Stimulated activated CD8-positive, alpha-beta memory T cell treated with anti-CD3 and anti-CD28 coated beads, Interleukin-2, amount 100 ng/mL, for 1 hour (primary cell): ENCODE measurements at places on chromosomes 11 and 22.

DNA sequence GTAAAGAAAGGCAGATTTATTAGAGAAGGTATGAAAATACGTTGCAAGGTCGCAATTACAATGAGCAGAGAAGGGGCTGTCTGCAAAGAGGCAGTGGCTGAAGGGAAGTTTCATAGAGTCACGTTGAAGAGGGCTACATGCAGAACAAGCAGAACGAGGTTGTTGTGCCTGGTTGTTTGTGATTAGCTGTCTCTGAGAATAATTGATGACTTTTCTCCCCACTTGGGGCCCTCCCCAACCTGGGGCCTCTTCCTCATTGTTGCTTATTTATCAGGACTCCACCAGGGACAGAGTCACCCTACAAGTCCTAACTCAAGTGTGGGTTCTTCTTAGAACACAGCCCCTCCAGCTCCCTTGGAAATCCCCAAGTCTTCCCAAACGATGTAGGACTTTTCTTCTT lies 29.1 kb downstream of the CSF2RB start:
- no peak for DNase-seq

GRCh38 chr11:94574193-94574961 lies 7.2 kb downstream of the PIWIL4 start:
- DNase-seq: no peak

DNA sequence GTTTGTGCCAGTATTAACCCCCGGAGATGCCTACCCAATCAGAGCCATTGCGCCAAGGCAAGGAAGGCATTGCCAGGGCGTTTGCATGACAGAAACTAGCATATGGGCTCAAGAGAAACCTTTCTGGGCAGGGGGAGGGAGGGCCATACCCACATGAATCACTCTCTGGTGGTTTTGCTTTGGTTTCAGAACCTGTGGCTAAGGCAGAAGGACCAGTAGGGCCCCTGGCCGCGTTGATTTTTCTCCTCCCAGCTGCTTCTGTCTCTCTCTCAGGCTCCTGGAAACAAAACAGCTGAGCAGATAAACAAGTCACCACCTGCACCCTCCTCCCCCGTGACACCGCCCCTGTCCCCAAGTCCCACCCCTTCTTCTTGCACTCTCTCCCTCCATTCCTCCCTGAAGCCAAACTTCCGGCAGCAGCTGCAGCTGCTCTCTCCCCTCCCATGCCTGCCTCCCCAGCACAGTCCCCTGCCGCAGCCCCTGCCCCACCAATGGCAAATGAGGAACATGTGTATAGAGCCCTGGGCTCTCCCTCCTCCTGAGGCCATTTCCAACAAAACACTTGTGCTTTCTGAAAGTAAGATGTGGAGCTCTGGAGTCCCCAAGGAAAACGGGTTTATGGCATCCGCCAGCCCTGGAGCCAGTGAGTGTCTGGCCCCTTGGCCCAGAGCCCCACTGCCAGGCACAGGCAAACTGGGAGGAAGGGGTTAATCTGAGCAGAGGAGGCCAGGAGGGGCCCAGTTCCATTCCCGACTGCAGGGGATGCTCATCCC lies 39.0 kb upstream of the ADA2 start:
- DNase-seq: no peak

DNA sequence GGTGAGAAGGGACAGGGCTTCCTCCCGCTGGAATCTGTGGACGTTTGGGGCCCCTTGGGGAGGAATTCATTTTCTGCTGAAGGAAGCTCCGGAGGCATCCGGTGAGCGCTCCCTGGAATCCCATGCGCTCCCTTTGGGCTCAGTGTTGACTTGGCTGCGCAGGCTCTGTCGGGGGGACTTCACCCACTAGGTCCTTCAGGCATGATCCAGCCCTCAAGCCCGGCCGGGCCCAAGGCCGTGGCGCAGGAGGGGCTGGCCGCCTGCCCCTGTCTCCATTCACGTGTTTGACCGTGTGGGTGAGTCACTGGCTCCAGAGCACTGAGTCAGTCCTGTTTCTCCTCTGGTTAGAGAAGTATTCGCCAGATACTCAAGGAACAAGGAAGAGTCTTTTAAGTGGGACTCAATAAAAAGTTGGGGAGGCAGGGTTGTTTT lies 1.4 kb downstream of the CTTN start:
- no peak for DNase-seq

DNA sequence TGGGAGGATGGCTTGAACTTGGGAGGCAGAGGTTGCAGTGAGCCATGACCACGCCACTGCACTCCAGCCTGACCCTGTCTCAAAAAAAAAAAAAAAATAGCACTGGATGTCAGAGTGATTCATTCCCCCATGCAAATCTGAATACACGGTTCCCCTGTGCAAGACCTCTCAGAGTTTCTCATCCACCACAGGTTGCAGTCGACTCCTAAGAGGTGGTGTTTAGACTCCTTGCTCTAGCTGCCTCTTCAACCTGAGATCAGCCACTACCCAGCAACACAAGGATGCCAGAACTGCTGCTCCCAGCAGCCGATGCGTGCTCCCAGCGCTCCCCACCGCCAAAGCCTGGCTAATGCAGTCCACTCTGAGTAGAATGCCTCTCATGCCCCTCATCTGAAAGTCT lies 97.5 kb downstream of the PARVA start:
- DNase-seq: no peak

- no peak for DNase-seq
Observed at GRCh38 chr11:107710301-107710700, 1.6 kb downstream of the SLN start.

DNA sequence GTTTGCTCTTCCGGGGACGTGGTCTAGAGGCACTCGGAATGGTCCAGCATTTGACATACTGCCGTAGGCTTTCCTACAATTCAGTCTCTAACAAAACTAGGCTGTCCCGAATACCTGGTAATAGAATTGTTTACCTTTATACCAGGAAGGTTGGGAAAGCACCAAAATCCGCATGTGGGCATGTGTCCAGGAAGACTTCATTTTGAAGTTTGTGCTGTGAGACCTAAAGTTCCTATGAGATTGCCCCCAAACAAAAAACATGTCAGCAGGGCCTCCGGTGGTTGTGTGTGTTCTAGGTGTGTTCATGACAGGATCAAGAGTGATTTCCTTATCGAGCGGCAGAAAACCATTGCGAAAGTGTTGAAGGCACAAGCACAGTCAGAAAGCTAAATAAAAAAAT lies 26.1 kb downstream of the HSPA8 start:
- no peak for DNase-seq

DNA sequence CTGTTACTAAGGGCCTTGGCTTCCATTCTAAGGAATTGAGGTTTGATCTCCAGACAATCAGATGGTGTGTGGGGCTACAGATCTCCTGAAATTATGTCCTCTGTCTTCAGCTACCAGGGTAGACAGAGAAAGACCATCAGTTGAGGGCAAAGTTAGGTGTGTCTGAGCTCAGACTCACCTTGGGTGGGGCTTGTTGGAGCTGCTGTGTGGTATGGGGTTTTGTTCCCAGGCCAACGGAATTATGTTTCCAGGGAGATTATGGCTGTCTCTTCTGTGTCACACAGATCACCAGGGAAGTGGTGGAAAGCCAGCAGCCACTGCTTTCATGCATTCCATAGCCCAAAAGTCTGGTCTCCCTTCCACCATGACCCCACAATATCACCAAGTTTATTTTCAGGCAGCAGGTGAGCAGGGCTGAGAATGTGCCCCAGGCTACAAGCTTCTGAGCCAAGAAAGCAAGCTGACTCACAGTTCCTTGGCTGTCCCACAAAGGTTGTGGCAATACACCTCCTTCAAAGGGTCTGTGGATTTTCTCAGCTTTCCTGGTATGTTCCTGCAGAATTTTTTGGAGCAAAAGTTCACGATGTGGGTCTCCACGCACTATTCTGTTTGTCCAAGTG lies 714.9 kb downstream of the LUZP2 start:
- DNase-seq: no peak

DNA sequence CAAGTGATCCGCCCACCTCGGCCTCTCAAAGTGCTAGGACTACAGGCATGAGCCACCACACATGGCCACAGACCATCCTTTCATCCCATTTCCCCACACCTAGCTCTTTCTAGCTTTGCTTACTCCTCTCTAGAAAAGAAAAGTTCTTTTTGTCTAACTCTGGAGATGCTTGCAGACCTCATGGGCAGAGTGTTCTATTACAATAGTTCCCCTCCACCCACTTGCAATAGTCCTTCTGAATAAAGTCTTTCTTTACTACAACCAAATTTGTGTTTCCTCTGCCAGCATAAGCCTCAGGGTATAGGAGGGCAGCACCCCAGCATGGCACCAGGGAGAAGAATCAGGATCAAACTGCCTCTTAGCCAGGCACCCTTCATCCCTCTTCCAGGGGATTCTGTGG lies 18.8 kb upstream of the RTL6 start:
- no peak for DNase-seq

GRCh38 chr22:37428649-37429586 lies 1.6 kb upstream of the ELFN2 start:
- DNase-seq: peak; percentile 25

GRCh38 chr11:17542249-17542648 lies 2.0 kb downstream of the USH1C start:
- no peak for DNase-seq

GRCh38 chr11:121881806-121882205 lies 234.2 kb downstream of the BLID start:
- no peak for DNase-seq

DNA sequence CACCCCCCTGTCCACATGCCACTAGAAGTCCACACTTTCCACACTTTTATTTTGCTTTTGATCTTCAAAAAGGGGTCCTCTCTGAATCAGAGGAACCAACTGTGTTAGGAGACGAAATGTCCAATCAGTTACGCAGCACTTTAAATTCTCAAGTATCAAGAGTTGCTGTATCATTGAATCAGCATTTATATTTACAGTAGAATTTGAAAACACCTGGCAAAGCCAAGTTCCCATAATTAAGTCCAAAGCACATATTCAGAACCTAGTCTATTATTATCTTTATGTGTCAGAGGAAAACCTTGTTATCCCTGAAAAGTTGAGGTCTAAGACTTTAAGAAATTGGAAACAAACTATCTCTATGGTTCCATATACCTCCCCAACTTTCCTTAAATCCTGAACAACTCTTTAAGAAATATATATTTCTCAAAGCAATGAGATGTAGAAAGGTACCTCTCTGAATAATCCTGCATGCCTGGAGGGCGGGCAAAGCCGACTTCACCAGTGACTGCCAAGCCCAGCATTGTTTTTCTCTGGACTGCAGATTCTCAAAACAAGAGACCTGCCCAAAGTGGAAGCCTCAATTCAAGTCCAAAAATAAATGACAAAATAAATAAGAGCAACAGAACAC lies 75.9 kb upstream of the ARFGAP3 start:
- DNase-seq: no peak

- no peak for DNase-seq
Observed at GRCh38 chr22:33247758-33248157, 189.6 kb upstream of the SYN3 start.

DNA sequence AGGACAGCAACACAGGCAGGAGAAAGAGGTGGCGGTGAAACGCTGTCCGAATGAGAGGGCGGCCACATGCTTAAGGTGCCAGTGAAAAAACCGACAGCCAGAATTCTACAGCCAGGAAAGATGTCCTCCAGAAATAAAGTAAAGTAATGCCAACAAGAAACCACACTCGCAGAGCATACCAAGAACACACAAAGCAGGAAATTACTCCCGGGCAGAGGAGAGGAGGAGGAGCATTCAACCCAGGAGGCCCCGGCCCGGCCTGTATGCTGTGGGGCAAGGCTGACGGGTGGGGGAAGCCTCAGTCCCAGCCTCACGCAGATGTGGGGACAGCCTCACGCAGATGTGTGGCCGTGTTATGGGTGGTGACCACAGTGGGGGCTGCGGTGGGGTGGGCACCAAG lies 28.0 kb downstream of the CHID1 start:
- DNase-seq: no peak

DNA sequence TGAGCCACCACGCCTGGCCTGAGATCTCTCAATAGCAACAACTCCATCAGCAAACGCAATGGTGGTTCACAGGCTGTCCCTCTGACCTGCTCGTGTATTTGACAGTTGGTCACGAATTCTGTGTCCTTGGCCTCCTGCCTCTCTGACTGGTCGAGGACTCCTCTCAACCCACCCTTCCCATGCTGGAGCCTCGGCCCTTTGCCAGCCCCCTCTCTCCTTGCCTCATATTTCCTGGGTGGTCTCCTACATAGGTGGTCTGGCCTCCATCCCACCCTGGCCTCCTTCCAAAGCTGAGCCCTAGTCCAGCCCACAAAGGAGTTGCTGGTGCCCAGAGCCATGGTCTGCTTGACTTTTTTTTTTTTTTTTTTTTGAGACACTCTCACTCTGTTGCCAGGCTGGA lies 11.4 kb upstream of the A4GALT start:
- DNase-seq: no peak

- no peak for DNase-seq
Observed at GRCh38 chr11:134358165-134358855, 26.5 kb downstream of the GLB1L2 start.

- DNase-seq: no peak
Observed at GRCh38 chr11:46391578-46392420, at the start of gene CHRM4. Gene CHRM4, minus strand, starts transcription at chr11:46391776. Its CDS starts 5,219 bp downstream, at chr11:46386557.

GRCh38 chr22:49574205-49574880 lies 253.3 kb downstream of the BRD1 start:
- DNase-seq: no peak
